Daoy (cell line): ENCODE measurements at places on chromosomes 6 and 20. TPM values are rescaled to one million over a fixed set of nuclear protein-coding genes. Genes with fewer than 3 reads are reported as not detected.

Gene ENPP1
- 5.3 and 5.4 TPM in 2 replicates for total RNA-seq

Gene CDSN
- not detected in 2 replicates for total RNA-seq

Gene CARMIL1
- total RNA-seq: 13.4 and 18.2 TPM in 2 replicates

- DNase-seq: no peak
These were observed 131.8 kb upstream of the MLN start for GRCh38 chr6:33935439-33936080.

- no peak for DNase-seq
These were observed 13.5 kb downstream of the TMEM170B start for GRCh38 chr6:11551053-11551452.

DNA sequence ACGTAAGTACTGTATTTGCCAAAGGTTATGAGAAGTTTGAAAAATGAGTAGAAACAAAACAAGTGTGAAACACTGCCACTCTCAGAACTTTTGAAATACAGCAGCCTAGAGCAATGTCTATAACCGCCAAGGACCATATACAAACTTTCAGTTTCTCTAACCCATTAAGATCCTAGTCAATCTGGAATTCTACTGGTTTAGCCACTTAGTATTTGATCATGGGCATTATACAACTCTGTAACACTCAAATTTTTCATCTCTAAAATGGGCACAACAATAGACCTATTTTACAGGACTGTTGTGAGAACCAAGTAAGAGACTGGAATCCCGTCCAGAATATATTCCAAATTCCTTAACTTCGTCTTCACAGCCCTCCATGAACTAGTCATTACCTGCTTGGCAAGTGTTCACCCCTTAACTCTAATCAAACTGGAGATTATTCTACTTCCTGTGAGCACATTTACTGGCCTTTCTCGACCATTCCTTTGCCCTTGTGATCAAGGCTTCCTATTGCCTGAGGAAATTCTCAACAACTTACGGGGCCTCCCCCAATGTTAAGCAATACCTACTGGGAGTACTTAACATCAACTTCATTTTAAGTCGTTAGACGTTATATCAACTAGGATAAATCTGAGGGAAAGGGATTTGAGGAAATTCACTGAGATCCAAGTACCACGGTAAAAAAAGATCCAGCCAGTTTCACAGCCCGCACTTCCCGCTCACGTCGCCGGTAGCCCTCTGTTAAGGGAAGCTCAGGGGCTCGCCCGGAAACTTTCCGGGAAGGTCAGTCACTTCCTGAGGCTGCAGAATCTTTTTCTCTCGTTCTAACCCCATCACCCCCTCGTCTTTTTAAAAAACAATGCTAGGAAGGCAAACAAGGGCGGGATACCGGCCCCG lies 1.1 kb downstream of the EIF2S2 start:
- peak; percentile 37 for DNase-seq
